ENCODE measurements at places on chromosomes 6 and 20.
A peak's percentile ranks its signal among the peaks of the same experiment; 100 is the strongest.

GRCh38 chr20:6388671-6389197 lies 265.9 kb upstream of the FERMT1 start:
- no peak for DNase-seq

- DNase-seq, result no peak
Measured at GRCh38 chr6:100433726-100434435, 30.8 kb downstream of the SIM1 start.

GRCh38 chr6:2859185-2859700 lies 17.6 kb upstream of the SERPINB1 start:
- DNase-seq, result no peak

- DNase-seq, result peak; percentile 57
Measured at GRCh38 chr20:8423482-8423881, 291.4 kb downstream of the PLCB1 start.

GRCh38 chr6:43488667-43489276 lies 11.4 kb downstream of the TJAP1 start:
- no peak for DNase-seq

DNA sequence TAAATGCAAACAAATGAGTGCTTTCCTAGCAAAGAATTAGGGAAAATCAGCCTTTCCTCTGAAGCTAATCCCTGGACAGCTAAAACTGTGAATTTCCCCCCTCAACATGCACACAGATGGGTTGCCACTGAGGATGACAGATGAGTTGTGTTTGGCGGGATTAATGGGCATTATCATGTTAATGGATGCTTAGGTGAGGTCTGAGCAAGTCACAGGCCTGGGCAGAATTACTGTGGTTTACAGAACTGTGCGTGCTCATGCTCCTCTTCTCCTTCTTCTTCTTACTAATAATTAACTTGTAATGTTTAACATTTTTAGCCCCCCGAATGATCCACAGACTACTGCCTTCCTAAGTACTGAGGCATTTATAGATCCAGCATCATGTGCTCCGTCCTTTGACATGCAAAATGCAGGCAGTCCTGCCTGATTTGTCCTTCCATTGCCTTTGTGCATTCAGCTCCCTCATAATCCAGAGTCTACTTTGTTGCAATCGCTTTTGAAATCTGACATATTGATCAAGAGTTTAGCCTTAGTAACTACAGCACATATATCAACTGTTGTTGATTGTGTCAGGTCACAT lies 753.4 kb upstream of the MMS22L start:
- DNase-seq, result no peak

All from NCI-H1694 treated with DMSO at 0.1 percent for 48 hours (cell line).